ENCODE measurements at places on chromosomes 3 and 15.

- no peak for DNase-seq
Observed at GRCh38 chr15:43390723-43391122, 19.8 kb downstream of the TUBGCP4 start.

DNA sequence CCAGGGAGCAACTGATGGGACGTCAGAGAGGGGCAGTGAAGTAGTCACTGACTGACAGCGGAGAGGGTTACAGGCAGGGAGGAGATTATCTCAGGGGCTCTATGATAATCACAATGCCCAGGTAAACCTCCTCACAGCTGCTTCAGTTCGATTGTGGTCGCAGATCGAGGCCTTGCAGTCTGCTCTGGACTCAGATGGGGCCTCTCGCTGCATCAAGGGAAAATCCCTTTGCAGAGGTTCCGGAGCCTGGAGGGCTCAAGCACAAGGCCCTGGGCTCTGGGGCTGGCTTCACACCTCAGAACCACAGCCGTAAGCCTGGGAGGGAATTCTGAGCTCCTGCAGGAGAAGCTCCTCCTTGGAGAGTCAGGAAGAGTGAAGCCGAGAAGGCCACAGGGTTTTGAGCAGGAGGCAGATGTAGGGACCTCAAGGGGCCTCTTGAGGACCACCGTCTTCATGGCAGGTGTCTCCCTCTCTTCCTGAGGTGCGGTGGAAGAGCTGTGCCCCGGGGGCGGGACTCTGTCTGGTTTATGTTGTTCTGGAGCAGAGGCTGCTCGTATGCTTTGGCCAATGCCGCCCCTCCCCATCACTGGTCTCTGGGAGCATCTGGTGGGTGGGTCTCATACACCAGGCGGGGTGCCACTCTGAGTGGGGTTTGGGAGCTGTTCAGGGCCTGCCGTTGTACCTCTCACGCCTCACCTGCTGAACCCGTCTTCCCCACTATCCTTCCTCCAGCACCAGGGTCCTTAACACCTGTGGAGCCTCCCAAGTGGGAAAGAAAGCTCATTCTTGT is 19.5 kb upstream of the SNRPA1 start:
- no peak for DNase-seq

GRCh38 chr15:66647358-66647757 is 54.7 kb upstream of the SMAD6 start:
- DNase-seq = no peak

GRCh38 chr3:69691860-69692259 is 47.4 kb upstream of the MITF start:
- DNase-seq = no peak

DNA sequence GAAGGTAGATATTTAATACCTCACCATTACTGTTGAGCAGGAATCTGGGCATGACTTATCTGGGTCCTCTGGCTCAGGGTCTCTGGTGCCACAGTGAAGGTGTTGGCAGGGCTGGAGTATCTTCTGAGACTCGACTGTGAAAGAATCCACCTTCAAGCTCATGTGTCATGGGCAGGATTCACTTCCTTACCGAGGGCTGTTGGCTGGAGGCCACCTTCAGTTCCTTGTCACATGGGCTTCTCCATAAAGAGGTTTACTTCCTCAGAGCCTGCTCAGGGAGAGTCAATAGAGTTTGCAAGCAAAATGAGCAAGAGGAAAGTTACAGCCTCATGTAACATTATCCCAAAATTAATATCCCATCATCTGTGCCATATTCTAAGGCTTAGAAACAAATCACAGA is 459.5 kb downstream of the NR2F2 start:
- DNase-seq = no peak

- no peak for DNase-seq
Observed at GRCh38 chr3:120841264-120841663, 66.7 kb upstream of the STXBP5L start.

DNA sequence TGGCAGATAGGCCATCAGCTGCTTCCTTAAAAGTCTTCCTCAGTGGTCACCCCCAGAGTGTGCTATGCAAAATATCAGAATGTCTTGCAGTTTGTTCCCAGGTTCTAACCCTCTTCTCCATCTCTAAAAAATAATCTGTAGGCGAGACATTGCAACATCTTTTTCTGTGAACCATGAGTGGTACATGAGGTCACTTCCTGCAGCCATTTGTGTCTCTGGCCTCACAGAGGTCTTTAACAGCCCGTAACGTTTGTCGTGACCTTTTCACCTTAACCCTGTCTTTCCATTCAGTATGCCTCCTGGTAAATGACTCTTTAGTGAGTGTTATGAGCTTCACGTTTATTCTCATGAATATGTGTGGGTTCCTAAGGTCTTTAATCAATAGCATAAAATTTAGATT is 145.4 kb downstream of the KLHL25 start:
- DNase-seq = no peak

DNA sequence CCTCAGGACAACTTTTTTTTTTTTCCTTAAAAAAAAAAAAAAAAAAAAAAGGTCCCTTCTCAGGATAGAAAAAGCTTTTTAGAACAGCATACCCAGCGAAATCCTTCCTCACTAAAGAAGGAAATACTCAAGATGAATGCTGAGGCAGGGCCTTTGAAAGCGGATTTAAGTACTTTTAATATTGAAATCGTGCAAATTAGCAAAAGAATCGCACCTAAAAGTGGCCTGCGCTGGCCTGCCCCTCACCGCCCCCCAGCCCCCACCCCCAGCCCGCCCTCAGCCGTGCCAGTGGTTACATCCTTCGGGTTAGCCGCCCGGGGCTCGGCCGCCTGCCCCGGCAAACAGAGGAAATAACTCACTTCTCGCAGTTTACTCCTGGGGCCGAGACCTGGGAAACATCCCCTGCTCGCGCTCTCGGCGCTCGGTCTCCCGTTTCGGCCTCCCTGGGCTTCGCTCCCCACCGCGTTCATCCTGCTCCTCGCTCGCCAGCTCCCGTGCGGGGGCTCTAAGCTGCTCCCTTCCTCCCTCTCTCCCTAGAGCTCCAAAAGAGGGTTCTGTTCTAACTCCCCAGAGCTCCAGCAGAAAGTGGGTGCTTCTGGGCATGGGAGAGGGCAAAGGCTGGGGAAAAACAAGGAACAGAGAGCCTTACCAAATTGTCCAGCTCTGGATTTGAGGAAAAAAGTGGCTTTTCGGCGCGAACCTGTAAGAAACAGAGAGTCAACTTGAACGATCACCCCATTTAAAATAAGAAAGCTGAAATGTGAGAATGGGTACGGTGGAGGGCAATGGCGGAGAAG is 5.2 kb downstream of the MEIS2 start:
- no peak for DNase-seq

GRCh38 chr3:190467922-190468321 is 18.2 kb upstream of the TMEM207 start:
- no peak for DNase-seq

GRCh38 chr3:23479026-23479425 is 275.9 kb downstream of the UBE2E2 start:
- no peak for DNase-seq

GRCh38 chr15:94015324-94015723 is 216.0 kb upstream of the MCTP2 start:
- DNase-seq = no peak

GRCh38 chr3:183099838-183100204 is 525 bp upstream of the MCCC1 start:
- no peak for DNase-seq
